ENCODE measurements at places on chromosomes 2 and 18.

- no peak for DNase-seq
These were observed 79.2 kb downstream of the ZDBF2 start for GRCh38 chr2:206353685-206354084.

DNA sequence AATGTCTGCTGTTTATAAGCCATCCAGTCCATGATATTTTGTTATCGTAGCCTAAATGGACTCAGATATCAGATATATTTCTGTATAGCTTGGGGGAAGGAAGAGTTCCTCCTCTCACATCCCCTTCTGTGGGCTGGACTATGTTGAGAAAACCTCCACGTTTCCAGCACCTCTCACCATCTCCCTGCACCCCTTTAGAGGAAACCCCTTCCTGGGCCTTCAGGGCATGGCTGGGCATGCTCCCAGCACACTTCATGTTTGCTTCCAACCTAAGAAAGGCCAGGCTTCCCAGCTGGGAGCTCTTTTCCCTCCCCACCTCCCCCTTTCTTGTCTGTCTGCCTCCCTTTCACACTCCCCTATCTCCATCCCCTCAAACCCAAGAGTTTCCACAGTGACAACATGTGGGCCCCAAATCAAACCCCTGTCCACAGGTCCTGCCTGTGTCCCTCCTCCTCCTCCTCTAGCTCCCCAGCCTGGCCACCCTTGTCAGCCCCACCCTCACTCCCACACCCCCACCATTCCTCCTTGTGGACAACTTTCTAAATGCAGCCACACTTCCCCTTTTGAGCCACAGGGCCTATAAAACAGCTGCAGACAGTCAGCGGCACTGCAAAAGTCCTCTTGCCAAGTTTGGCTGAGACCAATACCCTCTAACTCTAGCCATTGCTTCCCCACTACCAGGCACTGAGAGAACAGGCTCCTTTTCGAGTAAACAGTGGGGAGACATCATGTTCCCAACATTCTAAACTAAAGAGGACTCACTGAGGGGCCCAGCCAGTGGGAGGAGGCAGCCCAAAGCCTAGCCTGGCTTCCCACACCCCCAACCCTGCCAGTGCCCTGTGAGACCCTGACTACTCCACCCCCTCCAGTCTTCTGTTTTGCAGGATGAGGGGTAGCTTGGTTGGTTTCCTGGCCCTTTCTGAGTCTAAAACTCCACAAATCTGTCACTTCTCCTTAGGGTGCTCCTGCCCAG, 120.5 kb downstream of the ZFP36L2 start:
- DNase-seq, result no peak

DNA sequence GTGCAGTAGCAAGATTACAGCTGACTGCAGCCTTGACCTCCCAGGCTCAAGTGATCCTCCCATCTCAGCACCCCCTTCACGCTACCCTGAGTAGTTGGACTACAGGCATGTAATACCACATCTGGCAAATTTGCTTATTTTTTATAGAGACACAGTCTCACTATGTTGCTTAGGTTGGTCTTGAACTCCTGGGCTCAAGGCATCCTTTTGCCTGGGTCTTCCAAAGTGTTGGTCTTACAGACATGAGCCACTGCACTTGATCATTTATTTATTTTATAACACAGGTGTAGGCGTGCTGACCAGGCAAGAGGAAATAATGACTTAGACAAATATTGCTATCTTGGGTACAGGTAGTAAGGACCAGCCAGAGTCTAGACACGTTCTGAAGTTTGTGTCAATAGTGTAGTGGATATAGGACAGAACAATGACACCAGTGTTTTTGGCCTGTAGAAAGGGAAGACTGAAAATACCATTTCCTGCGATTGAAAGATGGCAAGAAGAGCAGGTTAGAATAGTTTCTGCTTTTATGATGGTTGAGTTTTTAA, 71.0 kb upstream of the THUMPD2 start:
- DNase-seq, result no peak

DNA sequence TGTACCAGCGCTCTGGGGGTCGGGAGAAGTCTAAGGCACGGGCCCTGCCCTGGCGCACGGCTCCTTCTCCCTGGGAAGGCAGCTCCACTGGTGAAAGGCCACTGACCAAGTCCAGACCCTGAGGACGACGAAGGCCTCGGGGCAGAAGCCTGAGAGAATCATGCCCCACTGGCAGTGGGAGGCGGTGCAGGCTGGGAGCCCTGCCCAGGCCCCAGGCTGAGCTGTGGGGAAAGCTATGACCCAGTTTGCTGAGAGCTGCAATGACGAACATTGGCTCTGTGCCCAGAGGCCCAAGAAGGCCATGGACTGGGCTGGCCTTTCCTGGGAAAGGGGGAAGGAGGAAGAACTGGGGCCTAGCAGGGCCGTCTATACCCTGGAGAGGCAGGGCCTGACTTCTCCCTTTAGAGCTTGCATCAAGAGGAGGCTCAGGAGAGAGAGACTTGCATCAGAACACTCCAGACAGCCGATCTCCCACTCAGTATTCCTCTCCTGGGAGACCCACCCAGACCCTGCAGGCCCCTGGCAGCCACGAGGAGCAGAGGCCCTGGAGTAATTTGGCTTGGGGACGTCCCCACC, 32.9 kb downstream of the HS1BP3 start:
- DNase-seq, result peak; percentile 99

DNA sequence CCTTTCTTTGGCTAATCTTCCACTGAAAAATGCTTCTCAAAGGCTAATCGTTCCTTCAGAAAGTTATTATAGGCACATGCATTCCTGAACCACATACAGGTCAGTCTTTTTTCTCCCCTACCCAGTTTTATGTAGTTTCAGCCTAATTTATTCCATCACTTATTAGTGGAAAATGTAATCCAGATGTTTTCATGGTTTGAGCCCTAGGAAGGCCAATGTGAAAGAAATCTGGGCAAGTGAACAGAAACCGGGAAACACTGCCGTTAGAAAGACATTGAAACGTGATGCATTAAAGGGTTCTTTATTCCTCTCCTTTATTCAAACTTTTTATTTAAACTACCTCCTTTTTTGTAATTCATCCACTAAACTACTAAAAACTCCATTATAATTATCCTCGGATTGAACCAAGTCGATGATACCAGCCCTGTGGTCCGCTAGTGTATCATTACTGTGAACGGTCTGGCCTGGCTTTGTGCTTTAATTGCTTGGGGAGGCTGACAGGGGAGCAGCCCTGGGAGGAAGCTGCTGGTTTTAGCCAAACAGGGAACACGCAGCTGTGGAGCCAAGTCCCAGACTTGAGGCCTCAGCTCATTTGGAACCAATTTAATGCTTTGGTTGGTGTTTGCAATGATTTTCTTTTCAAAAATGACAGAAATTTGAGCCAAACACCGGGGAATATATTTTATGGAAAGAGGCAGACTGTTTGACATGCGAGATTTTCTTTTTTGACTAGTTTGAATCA, 149.2 kb downstream of the ARHGAP28 start:
- no peak for DNase-seq

GRCh38 chr2:38535744-38536506, 66.8 kb downstream of the HNRNPLL start:
- peak; percentile 63 for DNase-seq

- DNase-seq, result peak; percentile 74
These were observed 364.8 kb upstream of the GALNT5 start for GRCh38 chr2:156892467-156893281.

GRCh38 chr2:96710985-96711384, 28.9 kb downstream of the LMAN2L start:
- DNase-seq, result no peak

DNA sequence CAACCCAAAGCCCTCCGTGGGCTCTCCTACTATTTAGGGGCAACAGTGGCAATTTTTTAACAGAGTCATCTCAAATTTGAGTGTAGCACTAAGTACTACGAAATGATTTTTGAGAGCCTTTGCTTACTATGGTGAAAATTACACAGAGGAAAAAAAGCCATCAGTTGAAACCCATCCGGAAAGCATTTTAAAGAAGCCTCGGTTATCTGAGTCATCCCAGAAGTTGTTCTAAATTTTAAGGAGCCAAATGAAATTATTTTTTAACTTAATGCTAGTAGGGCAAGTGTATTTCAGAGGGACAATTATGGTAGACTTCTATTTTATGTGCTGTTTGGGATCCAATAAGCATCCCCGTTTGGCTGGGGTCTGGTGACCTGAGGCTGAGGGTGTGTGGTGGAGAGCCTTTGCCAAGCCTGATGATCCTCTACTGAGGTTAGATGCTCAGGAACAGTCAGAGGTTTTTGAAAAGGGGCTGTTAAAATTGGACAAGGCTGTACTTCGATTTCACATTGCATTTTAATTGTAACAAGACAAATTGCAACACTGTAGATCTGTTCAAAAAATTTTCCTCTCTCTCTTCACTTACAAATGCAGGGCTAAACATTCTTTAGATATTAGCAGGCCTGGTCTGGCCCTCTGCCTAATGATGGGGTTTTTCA, 47.0 kb downstream of the RAPGEF4 start:
- DNase-seq, result no peak

GRCh38 chr2:175008801-175009495, 3.8 kb upstream of the CHN1 start:
- DNase-seq, result no peak
